GM12864 (cell line): ENCODE measurements at places on chromosomes 5 and 9.

DNA sequence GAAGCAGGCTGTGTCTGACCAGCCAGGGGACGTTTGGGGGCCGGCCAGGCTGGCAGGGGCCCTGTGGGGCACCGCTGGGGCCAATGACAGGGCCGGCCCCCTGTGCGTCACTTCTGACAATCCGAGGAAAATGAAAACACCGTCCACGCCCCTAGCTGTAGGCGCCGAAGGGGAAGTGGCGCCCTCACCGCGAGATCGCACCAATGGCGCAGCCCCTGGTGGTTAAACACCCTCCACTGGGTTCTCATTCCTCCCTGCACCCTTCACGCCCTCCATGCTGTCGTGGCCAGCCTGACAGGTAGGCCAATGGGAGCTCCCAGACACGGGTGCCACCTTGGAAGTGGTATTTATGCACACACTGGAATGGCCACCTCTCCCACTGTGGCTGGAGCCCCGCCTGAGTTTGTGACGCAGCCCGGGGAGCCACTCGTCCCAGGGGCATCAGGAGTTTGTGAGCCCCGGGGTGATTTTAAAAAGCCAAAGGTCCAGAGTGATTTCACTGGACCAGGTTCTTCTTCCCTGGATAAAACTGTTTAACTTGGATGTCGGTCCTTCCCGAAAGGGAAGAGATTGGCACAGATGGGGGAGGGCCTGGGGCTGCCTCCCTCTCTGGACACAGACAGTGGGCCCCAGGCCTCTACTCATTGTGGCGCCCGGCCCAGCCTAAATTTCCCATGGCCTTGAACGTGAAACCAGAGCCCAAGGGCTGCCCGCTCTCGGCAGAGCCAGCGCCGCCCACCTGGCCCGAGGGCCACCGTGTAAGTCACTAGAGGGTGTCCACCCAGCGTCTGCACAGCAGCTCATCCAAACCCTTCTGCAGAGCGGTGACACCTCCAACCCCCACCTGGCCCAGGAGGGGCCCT, 49.7 kb downstream of the NKD2 start:
- DNase-seq, result no peak

- no peak for DNase-seq
Observed at GRCh38 chr5:4230786-4231641, 635.4 kb downstream of the IRX1 start.

DNA sequence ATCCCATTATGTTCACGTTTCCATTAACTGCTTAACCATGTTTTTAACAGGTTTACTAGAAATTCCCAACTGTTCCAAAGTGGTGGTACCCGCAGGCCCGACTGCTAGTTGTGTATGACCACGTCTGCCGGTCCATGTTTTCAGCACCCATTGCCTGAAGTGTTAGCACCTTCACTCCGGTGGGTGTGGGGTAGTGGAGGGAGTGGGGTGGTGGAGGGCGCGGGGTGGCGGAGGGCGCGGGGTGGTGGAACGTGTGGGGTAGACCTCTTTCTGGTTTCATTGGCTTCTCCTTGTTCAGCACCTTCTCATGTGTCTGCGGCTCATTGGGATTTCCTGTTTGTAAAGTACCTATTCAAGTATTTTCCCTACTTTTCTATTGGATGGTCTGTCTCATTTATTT, 37.7 kb downstream of the TPPP start:
- no peak for DNase-seq

GRCh38 chr9:113932906-113933584, 56.9 kb downstream of the ZNF618 start:
- DNase-seq, result no peak

- DNase-seq, result no peak
Observed at GRCh38 chr5:159249158-159249557, 13.9 kb upstream of the UBLCP1 start.

DNA sequence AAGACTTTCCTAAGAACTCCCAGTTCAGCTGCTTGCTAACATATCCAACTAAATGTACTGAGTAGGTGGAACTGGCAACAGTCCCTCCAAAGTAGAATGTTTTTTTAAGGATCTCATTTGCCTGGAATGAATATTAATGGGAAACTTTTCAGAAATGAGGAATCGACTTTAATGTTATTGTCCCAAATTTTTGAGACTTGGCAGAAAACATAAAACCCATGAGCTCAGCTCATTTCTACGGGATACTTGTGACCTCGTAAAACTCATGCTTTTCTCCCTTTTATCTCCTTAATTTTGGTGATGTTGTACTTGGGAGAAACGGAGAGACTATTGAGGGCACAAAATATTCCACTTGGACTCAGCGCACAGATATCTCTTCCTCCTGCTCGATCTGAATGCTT, 296.8 kb downstream of the EBF1 start:
- no peak for DNase-seq

DNA sequence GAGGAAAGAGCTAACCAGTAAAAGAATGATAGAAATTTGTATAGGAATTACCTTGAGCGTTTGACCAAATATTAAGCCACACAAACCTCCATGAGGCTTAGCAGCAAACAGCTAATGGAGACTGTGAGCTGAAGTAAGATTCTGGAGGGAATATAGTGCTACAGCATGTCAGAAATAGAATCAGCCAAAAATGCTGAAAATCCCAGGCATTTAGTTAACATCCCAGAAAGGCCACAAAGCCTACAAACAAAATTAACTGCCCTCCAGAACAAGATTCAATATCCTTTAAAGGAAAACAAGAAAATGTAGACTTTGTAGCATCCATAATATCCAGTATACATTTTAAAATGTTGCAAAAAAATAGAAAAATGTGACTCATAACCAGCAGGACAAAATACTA, 257.8 kb upstream of the TUSC1 start:
- no peak for DNase-seq

GRCh38 chr5:60597572-60598320, 102.2 kb downstream of the DEPDC1B start:
- peak; percentile 44 for DNase-seq

- DNase-seq, result no peak
Observed at GRCh38 chr5:177610770-177611445, 11.0 kb downstream of the B4GALT7 start.

DNA sequence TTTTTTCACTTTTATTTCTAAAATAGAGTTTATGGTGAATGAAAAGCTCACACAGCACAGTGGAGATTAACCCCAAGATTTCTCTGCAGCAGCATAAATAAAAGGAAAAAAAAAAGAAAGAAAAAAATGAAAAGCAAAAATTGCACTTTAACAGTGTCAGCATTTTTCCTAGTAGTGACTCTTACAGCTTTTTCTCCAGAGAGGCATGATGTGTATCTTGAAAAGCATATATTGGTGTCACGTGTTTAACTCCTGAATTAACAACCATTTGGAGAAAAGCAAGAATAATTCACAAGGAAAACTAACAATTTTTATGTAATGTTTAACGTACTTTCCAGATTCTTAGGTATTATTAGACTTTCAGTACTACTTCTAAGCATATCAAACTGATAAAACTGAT, 67.9 kb downstream of the ADGRV1 start:
- no peak for DNase-seq

GRCh38 chr5:112186401-112186990, 232.6 kb downstream of the EPB41L4A start:
- DNase-seq, result peak; percentile 13

DNA sequence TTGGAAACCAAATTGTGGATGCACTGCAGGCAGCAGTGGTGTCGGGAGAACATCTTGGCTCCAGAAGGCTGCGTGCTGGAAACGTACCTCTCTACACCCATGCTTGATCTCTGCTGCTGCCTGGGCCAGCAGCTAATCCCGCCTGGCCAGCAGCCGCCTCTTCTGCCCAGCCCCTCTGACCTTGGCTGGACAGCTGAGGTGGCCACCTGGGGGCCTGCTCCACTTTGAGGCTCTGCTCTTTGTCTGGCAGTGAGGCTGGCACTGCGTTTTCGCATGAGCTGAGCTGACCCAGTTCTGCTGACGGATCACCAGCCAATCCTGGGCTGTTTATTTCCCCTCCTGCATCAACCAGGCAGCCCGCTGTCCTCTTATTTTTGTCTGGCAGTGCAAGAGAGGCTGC, 154.9 kb downstream of the TENT4A start:
- DNase-seq, result no peak

DNA sequence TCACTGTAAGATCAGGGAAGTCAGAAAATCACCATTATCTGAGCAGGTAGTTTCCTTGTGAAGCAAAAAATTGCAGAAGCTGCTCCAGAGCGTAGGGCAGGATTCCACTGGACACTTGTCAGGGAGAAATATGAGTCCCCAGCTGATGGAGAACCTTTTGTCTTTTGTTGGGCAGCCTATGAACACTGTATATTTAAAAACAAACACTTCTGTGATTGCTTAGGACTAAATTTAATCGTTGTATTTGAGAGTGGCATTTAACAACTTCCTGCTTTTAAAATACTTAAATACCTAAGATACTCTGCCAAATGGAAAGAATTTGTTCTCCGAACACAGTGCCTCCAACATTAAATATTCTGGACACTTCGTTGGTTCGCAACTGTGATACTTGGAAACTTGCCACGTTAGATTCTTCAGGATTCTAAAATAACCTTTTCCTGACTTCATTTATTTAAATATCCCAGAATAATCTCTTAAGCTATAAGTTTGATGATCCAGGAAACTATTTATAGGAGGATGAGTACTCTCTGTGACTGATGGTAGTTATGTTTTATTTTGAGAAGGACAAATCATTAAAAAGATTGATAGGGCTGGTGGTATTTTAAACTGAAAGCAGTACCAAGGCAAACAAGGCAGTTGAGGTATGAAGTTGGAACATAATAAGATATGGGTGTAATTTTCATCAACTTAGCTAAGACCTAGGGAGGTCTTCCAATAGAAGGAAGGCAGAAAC, 2.7 kb upstream of the HSPA4 start:
- DNase-seq, result no peak

DNA sequence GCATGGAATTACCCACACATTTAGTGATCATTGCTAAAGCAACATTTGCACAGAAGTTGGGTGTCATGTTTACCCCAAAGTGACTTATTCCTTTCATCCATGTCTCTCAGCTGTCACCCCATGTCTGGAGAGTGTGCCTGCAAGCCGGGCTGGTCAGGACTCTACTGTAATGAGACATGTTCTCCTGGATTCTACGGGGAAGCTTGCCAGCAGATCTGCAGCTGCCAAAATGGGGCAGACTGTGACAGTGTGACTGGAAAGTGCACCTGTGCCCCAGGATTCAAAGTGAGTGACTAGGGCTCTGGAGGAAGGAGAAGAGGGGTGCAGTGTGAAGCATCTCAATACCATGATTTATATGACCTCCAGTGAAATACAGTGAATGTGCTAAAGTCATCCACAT, 99.9 kb upstream of the PRRC1 start:
- DNase-seq, result no peak

DNA sequence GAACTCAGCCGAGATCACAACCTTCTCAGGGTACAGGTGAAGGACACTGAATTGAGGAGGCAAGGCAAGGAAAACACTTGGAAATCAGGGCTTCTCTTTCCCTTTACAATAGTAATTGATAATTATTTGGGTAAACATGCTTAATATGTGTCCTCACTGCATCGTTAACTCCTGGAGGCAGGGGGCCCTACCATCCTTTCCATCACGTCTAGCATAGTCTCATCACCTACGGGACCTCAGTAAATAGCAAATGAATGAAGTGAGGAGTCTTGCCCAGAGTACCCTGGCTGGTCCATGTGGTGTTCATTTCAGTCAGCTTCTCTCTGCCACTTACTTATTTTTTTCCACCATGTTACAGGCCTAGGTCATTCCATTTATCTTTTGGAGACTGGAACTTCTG, 2.3 kb downstream of the F2RL1 start:
- DNase-seq, result no peak

- DNase-seq, result no peak
Observed at GRCh38 chr9:109383356-109383755, 62.5 kb upstream of the EPB41L4B start.

DNA sequence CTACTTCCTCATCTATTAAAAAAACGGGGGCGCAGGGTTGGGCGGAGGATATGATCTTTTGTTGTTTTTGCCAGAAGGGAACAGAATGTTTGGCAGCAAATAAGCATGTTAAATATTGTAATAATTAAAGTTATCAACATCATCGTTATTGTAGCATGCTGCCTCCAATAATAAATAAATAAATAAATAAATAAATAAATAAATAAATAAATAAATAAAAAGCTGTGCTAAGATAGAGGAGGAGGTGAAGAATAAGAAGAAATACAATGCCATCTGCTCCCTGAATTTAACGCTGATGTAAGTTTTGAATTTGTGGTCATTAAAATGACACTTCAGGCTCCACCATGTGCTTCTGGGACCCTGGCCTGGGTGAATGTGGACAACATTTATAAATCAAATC, 508.0 kb upstream of the TNC start:
- DNase-seq, result no peak

DNA sequence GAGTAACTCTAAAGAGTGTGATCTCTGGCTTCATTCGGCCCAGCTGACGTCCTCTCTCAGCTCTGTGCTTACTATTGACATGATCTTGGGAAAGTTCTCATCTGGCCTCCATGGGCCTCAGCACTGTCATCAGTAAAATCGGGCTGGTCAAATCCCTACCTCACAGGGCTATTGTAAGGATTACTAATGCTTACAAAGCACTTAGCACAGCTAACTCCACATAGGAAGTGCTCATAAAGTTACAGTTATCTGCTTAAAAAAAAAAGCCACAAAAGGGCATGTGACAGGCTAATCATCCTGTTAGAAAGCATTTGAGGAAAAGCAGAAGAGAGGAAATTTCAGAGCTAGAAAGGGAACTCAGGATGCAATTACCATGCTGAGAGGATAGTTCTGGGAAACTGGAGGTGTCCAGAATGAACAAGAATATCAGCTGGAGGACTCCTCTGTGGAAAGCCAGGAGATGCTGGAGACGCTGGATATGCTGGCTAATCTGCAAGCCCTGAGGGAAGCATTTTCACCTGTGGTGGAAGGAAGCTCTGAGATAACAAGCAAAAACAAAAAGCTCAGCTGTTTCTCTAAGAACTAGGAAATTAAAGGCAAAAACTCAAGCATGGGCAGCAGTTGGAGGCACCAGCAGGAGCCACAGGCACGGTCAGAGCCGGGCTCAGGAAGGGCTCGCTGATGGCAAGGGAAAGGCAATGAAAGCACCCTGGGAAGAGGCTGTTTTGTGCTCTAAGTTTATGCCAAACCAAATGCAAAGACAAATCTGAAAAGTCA, 4.4 kb upstream of the BHMT start:
- DNase-seq, result no peak

- DNase-seq, result no peak
Observed at GRCh38 chr9:35727676-35728040, 4.3 kb downstream of the TLN1 start.

GRCh38 chr9:131272212-131272611, 4.1 kb downstream of the FAM78A start:
- DNase-seq, result no peak

DNA sequence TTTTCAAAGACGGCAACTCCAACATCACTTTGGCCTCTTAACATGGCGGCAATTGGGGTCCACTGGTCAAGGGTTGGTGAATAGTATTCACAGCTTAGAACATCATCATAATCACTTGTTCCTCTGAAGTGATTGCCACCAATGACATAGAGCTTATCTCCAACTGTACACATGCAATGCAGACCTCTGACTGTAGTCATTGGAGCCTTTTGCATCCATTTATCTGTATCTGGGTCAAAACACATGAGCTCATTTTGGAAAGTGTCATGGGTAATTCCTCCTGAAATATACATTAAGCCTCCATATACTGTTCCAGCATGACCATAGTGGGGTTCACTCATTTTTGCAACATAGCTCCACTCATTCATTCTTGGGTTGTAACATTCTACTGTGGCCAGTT, 2.0 kb downstream of the KLHL9 start:
- no peak for DNase-seq
